ENCODE measurements at places on chromosomes 6 and 20.
A peak's percentile ranks its signal among the peaks of the same experiment; 100 is the strongest.

DNA sequence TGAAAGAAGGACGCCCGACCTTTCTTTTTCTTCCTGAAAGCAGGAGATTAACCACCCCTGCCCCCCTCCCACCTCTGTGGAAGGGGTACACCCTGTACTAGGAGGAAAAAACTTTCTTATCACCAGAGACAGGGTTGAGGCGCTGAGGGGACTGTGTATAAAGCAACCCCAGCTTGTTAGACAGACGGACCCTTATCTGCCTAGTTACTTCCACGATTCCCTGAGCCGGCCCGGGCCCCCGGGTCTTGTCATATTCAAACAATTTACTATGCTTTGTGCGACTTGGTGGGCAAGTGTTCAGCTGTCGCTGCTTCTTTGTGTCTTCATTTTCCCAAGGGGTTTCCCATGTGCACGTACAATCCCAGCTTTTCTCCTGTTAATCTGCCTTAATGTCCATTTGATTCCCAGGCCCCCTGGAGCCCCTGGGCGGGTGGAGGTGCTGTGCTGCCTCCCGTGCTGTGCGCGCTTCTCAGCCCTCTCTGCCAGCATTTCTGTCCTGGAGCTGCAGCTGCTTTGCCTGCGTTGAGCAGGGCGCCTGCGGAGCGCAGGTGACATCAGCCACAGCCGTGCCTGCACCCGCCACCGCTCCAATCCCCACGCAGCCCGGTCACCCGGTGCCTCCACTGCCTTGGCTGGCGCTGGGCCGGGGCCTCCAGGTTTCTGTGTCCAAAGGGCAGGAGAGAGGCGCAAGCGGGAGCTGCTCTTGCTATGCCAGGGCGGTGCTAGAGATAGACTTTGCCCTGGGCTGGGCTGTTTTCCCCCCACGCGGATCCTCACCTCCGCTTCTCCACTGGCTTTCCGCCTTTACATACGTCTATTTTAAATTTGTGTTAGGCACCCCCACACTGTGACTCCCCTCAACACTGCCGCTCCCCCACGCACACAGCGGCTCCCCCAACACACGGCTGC is 96.2 kb downstream of the TTLL2 start:
- DNase-seq, result no peak

DNA sequence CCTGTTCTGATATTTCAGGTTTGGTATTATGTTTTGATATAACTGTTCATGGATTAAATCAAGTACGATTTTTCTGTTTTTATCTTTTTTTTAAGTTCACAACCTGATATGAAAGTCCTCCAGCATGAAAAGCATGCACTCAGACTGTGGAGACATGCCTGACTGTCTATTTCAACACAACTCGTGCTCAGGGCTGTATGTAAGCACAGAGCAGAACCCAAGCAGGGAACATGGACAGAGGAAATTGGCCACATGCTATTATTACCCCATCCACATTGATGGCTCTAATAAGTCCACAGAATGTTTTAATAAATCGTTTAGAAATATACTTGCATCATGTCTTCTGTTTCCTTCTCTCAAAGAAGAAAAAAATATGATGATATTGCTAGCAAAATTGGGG is 730.4 kb downstream of the C6orf118 start:
- no peak for DNase-seq

DNA sequence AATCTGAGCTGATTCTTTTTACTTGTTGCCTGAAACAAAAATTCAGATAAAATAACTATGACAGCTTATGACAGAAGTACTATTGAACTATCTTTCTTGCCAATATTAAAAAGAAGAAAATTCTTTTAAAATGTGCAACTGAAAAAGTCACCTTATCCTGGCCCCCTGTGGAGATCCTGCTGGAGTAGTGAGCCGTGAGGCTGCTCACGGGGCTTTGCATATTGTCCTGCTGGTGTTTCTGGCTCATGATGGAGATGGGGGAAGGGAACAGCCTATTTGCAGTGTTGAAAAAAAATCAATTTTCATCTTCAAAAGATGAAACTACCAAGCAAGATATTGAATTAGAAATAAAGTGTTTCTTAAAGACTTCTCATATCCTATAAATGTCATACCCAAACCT is 216.0 kb downstream of the SAMD5 start:
- DNase-seq, result no peak

DNA sequence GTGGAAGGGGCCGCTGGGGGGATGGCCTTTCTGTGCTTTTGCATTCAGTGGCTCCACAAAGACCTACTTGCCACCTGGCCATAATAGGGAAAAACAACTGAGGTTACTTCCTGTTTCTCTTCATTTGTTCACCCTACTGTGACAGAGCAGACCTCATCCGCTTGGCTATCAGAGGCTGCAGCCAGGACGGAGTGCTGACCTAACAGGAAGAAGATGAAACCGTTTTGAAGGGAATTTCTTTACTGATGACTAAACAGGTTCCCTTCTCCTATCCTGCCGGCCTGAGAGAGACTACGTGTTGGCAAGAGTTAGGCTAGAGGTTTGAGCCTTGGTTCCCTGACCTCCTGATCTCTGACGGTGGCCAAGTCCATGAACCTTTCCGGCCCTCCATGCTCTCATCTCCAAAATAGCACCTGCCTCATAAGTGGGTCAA is 21.3 kb downstream of the PRR18 start:
- no peak for DNase-seq

GRCh38 chr6:17866876-17867444 is 120.5 kb downstream of the KIF13A start:
- DNase-seq, result no peak

DNA sequence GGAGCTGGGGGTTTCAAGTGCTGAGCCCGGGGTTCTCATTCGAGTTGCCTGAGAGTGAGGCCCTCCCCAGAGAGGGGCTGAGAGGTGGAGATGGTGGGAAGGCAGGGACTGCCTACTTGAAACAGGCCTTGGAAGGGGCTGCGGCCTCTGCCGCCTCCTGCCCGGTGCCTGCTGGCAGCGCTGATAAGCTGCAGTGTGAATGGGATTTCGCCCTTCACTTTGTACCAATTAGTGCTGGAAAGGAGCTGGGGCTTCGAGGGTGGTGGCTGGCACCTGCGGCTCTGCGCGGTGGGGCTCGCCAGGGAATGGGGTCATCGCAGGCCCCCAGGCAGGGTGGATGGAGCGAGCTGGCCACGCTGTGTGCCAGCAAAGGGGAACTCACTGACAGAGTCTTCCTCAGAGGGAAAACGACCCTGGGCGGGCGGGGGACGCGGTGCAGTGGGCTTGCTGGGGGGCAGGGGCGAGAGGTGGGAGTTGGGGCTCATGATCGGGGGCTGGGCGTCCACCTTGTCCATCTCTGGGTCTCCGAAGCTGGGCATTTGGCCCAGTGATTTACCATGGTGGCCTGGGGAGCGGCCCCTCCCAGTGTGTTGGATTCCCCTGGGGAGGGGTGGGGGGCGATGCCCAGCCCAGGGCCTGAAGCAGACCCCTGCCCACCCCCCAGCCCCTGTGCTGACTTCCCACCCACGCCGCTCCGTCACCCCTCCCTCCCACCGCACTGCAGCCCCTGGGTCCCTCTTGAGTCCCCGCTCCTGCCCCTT is 22.9 kb downstream of the COL20A1 start:
- DNase-seq, result no peak

GRCh38 chr6:117531809-117532725 is 49.6 kb downstream of the DCBLD1 start:
- DNase-seq, result no peak

DNA sequence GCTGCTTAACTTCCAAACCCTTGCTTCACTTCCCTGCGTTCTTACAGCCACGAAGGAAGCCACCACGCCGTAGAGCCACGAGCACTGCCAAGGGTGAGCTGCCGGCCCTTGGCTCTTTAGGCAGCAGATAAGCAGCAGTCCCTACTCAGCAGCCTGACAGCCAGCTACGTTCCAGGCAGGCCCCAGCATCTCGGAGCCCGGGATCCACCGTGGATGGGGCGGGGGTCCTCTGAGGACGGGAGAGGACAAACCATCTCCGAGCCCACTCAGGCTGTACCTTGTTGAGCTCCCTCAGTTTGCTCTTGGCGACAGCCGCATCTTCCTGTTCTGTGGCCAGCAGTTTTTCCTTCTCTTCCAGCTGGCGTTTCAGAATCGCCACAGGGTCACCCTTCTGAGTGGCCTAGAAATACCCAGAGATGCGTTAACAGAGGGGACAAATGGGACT is 40.5 kb downstream of the RRBP1 start:
- no peak for DNase-seq

DNA sequence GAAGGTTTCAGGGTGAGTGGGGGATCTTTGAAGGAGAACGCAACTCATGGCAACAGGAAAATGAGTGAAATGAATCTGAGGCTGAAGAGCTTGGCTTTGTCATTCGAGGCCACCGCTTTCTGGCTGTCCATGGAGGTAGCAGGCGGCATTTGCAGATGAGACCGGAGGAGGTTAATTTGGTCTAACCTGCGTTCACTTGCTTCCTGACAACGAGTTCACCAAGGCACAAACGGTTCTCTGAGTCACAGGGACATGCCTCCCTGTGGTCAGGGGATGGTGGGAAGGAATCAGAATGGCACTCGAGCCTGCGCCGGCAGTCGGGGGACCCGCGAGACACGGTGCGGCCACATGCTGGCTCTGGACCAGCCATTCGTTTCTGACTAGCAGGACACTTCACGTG is 75.0 kb downstream of the IRF4 start:
- no peak for DNase-seq

- no peak for DNase-seq
These were observed 83.3 kb downstream of the RCAN2 start for GRCh38 chr6:46407776-46408530.

- peak; percentile 82 for DNase-seq
These were observed 26.4 kb upstream of the PTGIS start for GRCh38 chr20:49594143-49594930.

GRCh38 chr20:40777653-40778052 is 88.6 kb upstream of the MAFB start:
- no peak for DNase-seq

DNA sequence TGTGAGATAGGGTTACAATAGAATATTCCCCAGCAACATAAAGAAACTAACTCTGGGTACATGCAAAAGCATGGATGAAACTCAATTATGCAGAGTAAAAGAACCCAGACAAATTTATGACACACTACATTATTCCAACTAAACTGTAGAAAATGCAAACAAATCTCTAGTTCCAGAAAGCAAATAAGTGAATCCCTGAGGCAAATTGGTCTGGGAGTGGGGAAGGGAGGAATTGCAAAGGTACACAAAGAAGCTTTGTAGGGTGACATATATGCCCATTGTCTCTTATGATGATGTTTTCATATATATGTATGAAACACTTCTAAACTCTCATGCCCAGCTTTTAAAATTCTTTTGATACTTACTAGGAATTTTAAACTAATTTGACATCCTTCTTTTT is 266.0 kb downstream of the CDKAL1 start:
- no peak for DNase-seq

All from activated CD4-positive, alpha-beta T cell treated with anti-CD3 and anti-CD28 coated beads, Interleukin-2, amount 10 ng/mL, durations not matched to agents 7 days and 5 days (primary cell).